ENCODE measurements at places on chromosomes 5 and 9. TPM values are rescaled to one million over a fixed set of nuclear protein-coding genes. Genes with fewer than 3 reads are reported as not detected.

FOXD4 gene
- 2.2 TPM for total RNA-seq

PCSK1 gene
- not detected for total RNA-seq

CDC37L1 gene
- total RNA-seq = 11.1 TPM

BRD8 gene
- 92.7 TPM for total RNA-seq

POU5F2 gene
- total RNA-seq = 1.5 TPM

DNA sequence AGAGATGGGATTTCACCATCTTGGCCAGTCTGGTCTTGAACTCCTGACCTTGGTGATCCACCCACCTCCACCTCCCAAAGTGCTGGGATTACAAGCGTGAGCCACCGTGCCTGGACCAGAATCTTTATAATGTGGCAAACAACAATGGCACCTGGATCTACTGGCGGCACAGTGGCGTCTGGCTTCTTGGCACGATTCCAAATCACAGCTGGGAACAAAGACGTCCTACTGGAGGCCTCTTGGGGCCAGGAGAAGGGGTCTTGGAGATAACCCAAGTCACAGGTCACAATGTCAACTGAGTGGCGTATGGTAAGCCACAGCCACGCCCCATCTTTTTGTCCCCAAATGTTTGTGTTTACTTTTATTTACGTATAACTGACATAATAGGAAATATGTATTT lies 77.8 kb upstream of the RAPGEF1 start:
- DNase-seq = no peak

- no peak for DNase-seq
Measured at GRCh38 chr5:61991430-61991829, 314.6 kb upstream of the KIF2A start.

DNA sequence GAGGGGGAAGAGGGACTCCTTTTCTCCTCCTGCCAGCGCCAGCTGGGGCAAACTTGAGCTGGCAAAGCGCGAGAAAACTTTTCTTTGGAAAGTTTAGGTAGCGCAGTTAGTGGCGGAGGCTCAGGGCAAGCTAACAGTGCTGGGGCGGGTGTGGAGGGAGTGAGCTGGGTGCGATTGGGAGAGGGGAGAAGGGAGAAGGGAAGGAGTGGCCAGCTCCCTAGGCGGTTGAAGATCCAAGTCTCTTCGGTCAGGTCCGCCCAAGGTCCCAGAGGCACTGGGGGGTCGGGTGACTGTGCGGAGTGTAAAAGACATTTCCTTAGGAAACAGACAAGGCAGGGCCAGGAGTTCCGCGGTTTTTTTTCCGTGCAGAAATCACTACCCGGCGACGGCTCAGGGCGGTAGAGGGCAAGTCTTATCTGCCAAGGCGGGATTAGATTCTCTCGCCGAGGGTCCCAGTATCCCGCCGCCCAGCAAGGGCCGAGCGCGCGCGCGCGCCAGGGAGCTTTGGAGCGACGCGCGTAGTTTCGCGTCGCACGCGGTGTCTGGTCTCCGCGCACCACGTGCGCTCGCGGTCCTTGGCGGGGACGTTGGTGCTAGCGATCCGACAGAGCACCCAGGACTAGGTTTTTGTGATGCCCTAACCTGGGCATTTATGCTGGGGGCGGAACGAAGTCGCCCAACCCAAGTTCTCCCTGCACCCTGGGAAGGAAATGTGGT lies 33.6 kb upstream of the NFIB start:
- no peak for DNase-seq

- DNase-seq = no peak
Measured at GRCh38 chr5:180081481-180081880, 9.9 kb upstream of the RNF130 start.

DNA sequence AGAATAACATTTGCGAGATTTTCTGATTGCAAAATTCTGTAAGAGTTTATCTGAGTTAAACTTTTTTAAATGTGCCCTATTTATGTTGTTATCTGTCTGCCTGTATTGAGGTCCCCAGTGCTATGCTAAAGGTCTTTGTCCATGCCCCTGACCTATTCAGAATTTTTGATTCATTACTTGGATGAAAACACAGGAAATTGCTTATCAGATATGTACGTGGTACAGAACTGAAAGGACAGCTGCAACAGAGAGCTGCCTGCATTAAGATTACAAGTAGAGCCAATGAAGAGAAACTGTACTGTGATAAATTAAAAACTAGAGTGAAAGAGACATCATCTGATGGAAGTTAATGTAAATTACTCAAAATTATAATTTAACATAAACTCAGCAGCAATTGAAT lies 408.8 kb downstream of the ADGRV1 start:
- DNase-seq = no peak

DNA sequence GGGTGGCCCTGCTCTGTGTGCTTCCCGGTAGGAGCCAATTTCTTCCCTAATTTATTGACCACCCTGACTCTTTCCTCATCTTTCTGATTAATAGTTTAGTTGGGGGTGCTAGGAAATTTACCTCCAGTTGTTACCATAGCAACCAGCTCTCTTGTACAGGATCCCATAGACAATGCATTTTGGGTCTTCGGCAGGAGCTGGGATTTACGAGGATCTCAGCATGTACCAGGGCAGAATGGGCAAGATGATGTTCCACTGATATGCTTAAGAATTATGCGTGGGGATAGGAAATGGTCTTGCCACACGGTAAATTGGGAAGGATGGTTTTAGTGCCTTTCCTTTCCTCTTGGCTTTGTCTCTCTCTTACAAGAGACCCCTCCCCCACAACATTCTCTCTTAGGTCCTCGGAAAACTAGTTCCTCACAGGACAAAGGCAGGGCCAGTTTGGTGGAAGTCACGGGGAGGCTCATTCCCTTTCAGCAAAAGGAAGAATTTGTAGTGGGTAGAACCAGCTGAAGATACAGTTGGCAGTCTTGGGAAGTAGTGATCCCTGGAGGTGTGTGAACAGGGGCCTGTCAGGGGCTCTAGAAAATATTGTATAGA lies 133.4 kb upstream of the SHB start:
- DNase-seq = no peak
